Activated CD8-positive, alpha-beta T cell treated with anti-CD3 and anti-CD28 coated beads for 36 hours (primary cell): ENCODE measurements at places on chromosomes 1 and 21. TPM values are rescaled to one million over a fixed set of nuclear protein-coding genes. Genes with fewer than 3 reads are reported as not detected.

Gene NBPF10
- total RNA-seq: 1.5 TPM

Gene LCE1C
- not detected for total RNA-seq

Gene RHEX
- total RNA-seq: not detected

Gene LAMB3
- total RNA-seq: 0.60 TPM

Gene CCDC185
- total RNA-seq: not detected

Gene MXRA8
- total RNA-seq: 0.98 TPM

Gene SLAMF9
- not detected for total RNA-seq

Gene SIM2
- total RNA-seq: not detected

Gene RGSL1
- not detected for total RNA-seq
